Activated CD4-positive, alpha-beta T cell treated with anti-CD3 and anti-CD28 coated beads, Interleukin-2, amount 10 ng/mL, durations not matched to agents 24 days and 14 days (primary cell): ENCODE measurements at places on chromosomes 1 and 21. TPM values are rescaled to one million over a fixed set of nuclear protein-coding genes. Genes with fewer than 3 reads are reported as not detected.
A peak's percentile ranks its signal among the peaks of the same experiment; 100 is the strongest.

Gene HHAT
- total RNA-seq: 0.47 and 0.69 TPM in 2 replicates

Gene PLEKHG5
- 1.3 and 1.9 TPM in 2 replicates for total RNA-seq

Gene GSTM1
- total RNA-seq: 92.2 and 94.2 TPM in 2 replicates

Gene LENEP
- 0.79 and 1.4 TPM in 2 replicates for total RNA-seq

Gene TSTD1
- total RNA-seq: 41.7 and 49.7 TPM in 2 replicates

DNA sequence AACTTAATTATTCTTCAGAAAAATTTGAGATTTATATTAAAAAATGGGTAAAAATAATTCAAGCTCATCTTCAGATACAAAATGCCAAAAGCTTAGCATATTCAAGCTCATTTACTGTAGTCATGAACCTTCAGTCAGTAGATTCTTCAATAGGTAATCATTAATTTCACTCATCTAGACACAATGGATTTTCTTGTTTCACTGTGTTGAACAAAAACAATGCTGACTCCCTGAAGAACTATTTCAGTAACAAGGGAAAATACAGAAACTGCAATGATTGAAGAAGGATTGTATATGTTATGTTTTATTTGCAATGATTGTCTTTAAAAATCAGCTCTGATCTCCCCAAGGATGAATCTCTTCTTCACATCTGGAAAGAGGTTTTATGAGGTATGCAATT lies 9.2 kb upstream of the HOOK1 start:
- no peak for DNase-seq

- DNase-seq: no peak
Observed at GRCh38 chr1:36942148-36942547, 92.2 kb downstream of the GRIK3 start.

DNA sequence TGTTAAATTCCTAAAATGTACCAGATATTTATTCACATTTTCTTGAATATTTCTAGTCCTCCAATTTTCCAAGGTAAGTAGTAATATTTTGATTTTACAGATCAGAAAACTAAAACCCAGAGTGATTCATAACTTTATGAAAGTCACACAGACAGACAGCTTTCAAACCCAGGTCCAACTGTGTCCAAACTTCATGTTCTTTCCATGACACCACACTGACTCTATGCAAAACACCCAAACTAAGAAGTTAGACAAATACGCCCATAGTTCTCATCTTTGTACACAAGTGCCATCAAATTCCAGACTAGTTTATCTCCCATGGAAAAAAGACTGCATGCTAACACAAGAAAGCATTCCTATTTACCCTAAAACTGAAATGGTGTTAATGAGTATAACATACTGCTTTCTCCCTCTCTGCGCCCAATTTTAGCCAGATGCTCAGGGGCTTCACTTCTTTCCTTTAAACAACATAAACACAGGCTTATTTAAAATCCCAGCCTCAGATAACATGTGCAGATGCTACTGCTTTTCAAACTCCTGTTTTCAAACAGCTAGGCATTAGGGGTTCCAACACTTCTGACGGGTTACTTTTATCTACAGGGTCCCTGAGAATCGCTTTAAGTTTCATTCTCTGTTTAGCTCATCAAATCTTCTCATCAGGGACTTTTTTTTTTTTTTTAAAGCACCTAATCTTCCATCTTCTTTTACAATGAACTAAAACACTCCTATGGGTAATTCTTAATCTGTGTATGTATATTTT lies 44.6 kb downstream of the WASF2 start:
- DNase-seq: peak; percentile 63

- peak; percentile 61 for DNase-seq
Observed at GRCh38 chr1:184163674-184164465, 112.3 kb downstream of the TSEN15 start.

DNA sequence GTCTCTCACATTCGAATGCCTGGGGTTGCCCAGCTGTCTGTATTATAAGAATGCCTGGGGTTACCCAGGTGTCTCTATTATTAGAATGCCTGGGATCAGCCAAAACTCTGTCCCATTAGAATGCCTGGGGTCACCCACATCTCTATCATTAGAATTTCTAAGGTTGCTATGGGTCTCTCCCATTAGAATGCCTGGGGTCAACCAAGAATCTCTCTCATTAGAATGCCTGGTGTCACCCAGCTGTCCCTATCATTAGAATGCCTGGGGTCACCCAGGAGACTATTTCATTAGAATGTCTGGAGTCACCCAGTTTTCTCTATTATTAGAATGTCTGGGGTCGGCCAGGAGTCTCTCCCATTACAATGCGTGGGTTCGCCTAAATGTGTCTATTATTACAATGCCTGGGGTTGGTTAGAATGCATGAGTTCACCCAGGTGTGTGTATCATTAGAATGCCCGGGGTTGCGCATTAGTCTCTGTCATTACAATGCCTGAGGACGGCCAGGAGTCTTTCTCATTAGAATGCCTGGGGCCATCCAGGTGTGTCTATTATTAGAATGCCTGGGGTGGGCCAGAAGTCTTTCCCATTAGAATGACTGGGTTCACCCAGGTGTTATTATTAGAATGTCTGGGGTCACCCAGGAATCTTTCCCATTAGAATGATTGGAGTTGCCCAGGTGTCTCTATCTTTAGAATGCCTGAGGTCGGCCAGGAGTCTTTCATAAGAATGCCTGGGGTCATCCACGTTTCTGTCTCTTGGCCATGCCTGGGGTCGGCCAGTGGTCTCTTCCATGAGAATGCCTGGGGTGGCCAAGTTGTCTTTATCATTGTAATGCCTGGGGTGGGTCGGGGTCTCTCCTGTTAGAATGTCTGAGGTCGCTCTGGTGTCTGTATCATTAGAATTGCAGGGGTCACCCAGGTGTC lies 59.6 kb downstream of the RNF187 start:
- DNase-seq: no peak
